ENCODE measurements at places on chromosomes 11 and 22. TPM values are rescaled to one million over a fixed set of nuclear protein-coding genes. Genes with fewer than 3 reads are reported as not detected.

Gene HDAC10
- total RNA-seq = 47.9 TPM

Gene TMEM41B
- total RNA-seq = 58.1 TPM

DNA sequence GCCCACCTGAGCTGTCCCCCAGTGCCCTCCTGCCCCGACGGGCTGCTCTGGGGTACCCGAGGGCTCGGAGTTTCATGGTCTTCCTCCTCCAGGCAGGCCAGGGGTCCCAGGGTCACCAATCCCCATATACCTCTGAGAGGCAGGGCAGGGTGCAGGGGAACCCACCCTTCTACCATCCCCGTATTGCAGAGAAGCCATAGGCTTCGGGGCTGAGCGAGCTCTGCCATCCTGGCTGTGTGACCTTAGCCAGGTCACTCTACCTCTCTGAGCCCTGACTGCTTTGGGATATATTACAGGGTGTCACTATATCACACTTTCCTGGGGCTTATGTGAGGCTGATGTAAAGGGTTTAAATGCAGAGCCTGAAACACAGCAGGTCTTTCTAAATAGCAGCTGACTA lies 57.4 kb downstream of the NAT10 start:
- no peaks in the 10 kb centered on the region for H3K36me3 ChIP-seq
- H3K27me3 ChIP-seq = no peaks in the 10 kb centered on the region
- H3K27ac ChIP-seq = no peak overlapping the region
- no peaks in the 10 kb centered on the region for H3K4me1 ChIP-seq
- no peak overlapping the region for H3K4me3 ChIP-seq
- no peak for DNase-seq

- H3K4me1 ChIP-seq = peaks cover 25% of the 10 kb centered on the region
- H3K4me3 ChIP-seq = peak within 1 kb of the TSS; percentile 77
- peak within 1 kb of the TSS; percentile 93 for H3K27ac ChIP-seq
Observed at GRCh38 chr11:36509694-36510593, at the start of gene TRAF6. TSS of gene TRAF6 (minus strand) at chr11:36510272. CDS start at chr11:36501515, 8,757 bp downstream.

DNA sequence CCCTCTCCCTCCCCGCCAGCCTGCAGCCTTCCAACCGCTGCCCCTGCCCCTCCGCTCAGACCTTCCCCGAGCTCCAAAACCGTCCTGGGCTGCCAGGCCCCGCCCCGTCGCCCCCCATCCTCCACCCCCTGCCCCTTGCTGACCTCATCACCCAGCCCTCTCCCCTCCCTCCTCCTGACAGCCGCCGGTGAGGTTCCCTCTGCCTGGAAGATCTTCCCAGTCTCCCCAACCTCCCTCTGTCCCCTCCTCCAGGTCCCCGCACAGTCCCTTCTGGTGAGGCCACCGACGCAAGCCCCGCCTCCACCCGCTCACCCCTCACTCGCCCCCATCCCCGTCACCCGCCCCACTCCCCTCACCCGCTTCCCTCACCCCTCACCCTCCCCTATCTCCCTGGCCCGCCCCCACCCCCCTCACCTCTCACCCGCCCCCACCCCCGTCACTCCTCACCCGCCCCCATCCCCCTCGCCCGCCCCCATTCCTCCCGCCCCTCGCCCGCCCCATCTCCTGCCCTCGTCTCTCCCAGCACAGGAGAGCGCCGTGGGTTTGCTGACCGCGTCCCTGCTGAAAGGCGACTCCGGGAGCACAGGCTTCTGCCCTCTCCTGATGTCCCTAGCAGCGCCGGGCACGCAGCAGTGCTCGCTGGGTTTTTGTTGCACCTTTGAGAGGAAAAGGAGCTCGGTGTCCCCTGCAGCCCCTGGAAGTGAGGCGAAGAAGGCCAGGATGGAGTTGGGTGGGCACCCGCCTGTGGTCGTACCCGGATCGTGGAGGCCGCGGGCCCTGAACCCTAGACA lies 16.4 kb upstream of the UPK3A start:
- no peaks in the 10 kb centered on the region for H3K36me3 ChIP-seq
- peaks cover 26% of the 10 kb centered on the region for H3K4me1 ChIP-seq
- H3K27ac ChIP-seq = no peak overlapping the region

Gene ZNF214
- total RNA-seq = 3.3 TPM
